ENCODE measurements at places on chromosomes 1 and 21.

DNA sequence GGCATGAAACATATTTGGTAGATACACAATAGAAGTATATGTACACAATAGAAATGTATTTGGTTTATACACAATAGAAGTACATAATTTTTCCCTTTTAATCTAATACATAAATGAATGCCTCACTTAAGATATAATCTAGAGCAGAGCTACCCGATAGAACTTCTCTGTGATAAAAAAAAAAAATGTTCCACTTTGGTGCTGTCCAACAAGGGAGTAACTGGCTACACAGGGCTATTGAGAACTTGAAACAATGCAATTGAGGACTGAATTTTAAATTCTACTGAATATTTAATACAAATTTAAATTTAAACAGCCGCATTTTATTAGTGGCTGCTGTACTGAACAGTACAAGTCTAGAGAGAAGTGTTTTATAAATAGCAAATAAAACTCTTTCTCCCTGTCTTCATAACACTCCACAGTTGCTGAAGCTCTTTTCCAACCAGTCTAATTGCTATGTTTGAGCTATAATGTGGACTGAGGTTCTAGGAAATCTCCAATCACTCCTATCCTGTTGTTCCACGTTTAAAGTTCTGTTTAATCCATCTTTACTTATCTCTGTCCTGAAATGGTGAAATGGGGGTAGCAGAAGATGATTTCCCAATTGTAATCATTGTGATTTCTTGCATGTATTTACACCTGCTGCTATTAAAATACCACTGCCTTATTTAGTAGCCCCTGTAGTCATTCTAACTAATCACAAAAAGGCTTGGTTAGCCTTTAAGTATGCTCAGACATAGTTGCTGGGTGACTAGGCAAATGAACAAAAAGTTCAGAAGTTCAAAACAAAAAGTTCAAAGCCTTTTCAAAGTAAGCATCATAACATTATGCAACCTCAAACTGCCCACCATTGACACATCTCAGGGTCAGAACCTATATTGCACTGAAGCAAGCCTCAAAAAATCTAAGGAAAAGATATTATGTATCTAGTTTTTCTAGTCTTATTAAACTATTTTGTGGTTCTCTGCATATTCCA is 192.3 kb upstream of the C1orf87 start:
- DNase-seq: no peak

DNA sequence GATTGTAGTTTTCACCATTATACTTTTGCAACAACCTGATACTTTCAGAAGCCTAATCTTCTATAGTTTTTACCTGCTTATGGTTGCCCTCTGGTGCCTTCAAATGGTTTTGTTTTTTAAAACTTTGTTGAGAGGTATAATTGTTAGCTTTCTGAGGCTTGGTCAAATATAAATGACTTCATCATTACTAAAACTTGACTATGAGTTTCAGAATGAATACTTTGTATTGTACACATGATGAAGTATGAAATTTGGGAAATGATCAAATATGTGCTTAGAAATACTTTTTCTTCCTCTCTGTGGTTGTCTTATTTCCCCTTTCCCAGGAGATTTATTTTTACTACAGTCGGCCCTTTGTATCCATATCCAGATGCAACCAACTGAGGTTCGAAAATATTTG is 151.8 kb upstream of the B3GALT2 start:
- DNase-seq: no peak

DNA sequence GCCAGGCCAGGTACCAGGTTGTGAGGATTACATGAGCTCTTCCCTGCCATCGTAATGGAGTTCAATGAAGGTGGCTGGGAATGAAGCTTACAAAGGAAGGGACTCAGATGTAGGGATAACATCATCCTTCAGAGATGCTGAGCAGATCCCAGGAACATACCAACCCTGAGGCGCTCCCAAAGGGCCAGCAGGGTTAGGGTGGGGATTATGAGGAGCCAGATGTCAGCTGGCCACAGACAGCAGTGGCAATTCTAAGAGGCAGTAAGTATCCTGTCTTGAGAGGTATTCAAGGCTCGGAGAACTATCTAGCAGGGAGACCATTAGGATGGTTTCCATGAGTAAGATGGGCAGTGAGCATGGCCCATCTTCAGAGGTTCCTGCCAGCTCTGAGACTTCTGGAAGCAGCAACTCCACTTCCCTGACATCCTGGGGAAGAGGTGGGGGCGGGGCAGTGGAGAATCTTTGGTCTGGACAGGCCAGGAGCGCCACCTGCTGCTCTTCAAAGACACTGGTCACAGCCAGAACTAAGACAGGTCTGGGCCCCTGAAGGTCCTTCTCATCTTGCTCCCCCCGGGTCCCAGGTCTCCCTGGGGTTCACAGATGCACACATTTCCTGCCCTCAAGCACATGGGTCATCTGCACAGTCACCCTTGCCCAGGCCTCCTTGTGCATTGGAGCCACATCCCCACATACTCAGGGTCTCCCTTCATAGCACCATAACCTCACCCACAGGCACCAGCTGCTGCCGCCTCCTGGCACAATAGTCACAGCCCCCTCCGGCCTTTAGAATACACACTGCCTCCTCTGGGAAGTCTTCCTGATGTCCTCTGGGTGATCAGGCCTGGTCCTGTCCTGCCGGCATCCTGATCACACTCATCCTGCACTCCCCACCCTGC is 2.7 kb upstream of the SDC3 start:
- peak; percentile 92 for DNase-seq

GRCh38 chr1:242011894-242012660 is 13.2 kb upstream of the MAP1LC3C start:
- DNase-seq: no peak

DNA sequence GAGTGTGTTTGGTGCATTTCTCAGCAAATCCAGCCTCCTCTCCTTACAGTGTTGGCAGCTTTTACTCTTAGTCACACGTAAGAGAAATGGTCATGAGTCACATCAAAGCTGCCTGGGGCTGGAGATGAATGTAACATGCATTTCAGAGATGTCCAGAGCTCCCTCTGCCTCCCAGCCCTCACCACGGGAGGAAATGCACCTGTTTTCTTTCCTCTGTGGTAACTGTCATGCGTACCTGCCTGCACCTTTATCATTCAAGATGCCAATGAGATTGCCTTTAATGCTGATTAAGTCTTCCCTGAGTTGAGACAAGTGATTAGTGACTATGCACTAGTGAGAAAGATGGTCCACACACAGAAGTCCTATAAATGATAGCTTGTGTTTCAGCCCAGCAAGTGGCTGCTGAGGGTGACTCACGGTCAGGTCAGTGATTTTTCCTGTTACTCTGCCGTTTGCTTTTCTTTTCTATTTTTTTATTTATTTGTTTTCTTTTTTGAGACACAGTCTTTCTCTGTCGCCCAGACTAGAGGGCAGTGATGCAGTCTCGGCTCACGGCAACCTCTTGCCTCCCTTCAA is 277.3 kb upstream of the FMN2 start:
- DNase-seq: no peak

DNA sequence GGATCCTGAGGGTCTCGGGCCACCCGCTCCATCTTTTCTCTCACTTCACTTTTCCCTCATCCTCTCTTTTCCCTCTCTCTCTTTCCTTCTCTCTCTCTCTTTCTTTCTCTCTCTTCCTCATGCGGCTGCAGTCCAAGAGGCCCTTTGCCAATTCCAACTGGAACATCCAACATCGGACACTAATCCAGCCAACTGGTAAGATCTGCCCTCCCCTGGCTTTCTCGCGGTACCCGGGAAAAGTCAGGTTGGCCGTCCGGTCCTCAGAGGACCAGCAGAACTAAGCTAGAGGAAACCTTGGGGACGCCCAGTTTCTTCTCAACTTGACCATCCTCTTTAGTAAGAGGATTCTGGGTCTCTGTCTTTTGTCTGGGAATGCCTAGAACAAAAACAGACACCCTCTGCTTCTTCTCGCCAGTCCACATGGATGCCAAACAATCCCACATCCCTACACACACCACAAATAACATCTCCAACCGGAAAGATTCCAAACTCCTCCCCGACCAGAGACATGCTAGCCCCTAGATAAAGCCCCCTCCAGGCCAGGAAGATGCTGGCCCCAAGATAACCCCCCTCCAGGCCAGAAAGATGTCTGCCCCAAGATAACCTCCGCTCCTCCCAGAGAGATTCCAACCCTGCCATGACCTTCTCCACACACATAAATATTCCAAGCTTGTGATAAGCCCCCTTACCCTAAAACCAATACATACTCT is 3.2 kb upstream of the SETD4 start:
- no peak for DNase-seq

DNA sequence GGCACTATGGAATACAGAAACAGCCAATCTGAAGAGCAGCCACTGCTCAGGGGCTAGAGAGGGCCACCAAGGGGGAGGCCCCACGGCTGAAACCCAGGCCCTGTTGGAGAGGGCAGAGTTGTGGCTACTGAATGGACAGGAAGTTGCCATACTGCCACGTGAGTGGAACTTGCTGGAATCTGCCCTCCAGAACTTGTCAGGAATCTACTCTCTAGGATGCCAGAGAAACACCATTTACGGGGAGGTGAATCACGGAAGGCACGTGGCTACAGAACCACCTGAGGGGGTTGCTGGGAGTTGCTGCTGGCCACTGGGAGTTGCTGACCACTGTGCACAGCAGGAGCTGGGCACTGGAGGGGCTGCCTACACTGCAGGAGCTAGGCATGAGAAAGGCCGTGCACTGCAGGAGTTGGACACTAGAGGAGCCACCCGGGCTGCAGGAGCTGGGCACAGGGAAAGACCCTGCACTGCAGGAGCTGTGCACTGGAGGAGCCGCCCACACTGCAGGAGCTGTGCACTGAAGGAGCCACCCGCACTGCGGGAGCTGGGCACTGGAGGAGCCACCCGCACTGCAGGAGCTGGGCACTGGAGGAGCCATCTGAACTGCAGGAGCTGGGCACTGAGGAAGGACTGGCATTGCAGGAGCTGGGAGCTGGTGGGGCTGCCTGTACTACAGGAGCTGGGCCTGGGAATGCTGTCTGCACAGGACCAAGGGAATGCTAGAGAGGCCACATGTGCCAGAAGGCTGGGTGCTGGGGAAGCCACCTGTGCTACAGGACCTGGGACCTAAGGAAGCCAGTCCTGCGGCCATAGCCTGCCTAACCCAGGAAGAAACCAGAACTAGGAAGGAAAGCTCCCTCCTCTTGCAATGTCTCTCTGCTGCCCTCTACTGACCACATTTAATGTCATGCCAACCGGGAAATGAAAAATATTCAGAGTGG is 343.4 kb downstream of the MATN1 start:
- peak; percentile 42 for DNase-seq

GRCh38 chr1:13735168-13735930 is 35.4 kb downstream of the PRDM2 start:
- DNase-seq: no peak

- no peak for DNase-seq
These were observed 420.3 kb downstream of the NPHP4 start for GRCh38 chr1:5571861-5572401.

DNA sequence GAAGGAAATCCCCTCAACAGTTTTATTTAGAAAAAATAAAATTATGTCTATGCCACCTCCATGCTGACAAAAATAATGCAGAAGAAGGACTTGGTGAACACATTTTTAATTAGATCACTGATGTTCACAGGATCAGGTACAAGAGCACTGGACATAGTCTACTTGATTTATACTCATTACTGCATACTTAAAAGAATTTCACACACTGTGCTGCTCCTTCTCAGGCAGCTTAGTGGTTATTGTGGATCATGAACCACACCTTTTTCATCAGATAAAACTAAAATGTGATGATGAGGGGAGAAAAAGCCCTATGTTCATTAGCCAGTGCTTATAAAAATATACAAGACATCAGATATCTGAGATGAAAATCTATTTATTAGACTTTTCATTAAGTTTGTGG is 103.3 kb upstream of the DPH5 start:
- no peak for DNase-seq

- no peak for DNase-seq
These were observed 321.3 kb downstream of the CAMTA1 start for GRCh38 chr1:7106442-7107108.

DNA sequence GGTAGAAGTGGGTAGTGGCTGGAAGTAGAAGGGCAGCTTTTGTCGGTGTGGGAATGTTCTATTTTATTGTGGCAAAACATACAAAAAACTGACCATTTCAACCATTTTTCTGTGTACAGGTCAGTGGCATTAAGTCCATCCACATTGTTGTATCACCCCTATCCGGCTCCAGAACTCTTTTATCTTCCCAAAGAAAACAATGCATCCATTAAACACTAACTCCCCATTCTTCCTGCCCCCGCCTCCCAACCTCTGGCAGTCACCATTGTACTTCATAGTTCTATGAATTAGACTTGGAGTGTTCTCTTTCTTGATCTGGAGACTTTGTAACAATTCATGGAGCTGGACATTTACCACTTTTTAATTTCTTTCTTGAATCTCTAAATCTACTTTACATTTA is 55.7 kb downstream of the DEGS1 start:
- peak; percentile 20 for DNase-seq

GRCh38 chr1:228938537-228938901 is 203.2 kb downstream of the RHOU start:
- DNase-seq: no peak

- DNase-seq: peak; percentile 80
These were observed 60.5 kb downstream of the ATP1A1 start for GRCh38 chr1:116433275-116434257.

DNA sequence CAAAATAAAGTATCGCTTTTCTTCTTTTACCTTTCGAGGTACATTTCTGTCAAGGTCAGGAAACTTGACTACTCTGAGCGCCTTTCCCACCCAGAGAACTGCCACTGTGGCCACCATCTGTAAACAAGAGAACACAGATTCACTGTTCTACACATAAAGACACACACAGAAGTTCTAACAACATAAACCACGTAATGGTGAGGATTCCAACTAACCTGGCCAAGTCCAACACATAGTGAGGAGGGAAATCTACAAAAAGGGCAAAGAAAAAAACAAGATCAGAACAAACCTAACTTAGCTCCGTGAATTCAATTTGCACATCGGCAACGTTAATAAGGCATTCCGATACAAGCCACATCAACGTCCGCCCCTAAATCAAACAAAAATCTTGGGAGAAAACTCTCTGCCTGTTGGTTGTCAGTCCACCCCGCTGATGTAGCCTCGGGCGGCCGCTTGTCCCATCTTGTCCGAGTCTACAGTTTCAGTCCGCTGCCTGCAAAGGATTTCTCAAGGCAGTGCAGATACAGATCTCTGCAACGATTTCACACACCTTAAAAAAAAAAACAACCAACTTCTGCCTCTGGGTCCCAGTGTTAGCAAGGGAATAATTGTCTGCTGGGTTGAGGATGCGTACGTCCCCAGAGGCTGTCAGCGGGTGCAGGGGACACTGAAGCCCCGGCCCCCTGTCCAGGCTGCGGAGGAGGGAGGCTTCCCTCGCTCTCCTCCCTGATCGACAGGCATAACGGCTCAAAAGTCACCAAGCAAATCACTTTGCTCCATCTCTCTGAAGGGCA is 1.0 kb downstream of the SLC35D1 start:
- DNase-seq: peak; percentile 32

DNA sequence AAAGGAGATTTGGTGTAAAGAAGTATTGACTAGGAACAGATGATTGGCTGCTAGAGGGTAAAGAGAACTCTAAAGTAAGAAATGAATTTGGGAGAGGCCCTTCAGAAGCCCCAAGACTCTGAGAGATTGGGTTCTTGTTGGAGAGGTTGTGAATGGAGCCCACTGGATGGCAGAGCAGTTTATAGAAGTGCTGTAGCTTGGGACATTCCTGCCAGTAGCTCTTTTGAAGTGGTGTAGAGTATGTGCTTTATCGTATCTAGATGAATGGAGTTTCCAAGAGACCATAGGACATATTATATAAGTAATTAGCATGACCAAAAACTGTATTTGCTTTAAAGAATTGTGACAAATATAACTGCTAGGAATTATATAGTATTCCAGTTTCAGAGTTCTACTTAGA is 21.3 kb downstream of the USP25 start:
- DNase-seq: no peak
